ENCODE measurements at places on chromosomes 3 and 15. TPM values are rescaled to one million over a fixed set of nuclear protein-coding genes. Genes with fewer than 3 reads are reported as not detected.

Gene CORO2B
- total RNA-seq = 2.5 TPM

Gene SEMA5B
- not detected for total RNA-seq

Gene FAM98B
- 7.1 TPM for total RNA-seq

Gene TMEM108
- 0.34 TPM for total RNA-seq

Gene BNC1
- 8.5 TPM for total RNA-seq

Gene PROK2
- total RNA-seq = 1.9 TPM

Gene CLCN2
- 4.7 TPM for total RNA-seq

Gene CACNA2D3
- total RNA-seq = 1.3 TPM

DNA sequence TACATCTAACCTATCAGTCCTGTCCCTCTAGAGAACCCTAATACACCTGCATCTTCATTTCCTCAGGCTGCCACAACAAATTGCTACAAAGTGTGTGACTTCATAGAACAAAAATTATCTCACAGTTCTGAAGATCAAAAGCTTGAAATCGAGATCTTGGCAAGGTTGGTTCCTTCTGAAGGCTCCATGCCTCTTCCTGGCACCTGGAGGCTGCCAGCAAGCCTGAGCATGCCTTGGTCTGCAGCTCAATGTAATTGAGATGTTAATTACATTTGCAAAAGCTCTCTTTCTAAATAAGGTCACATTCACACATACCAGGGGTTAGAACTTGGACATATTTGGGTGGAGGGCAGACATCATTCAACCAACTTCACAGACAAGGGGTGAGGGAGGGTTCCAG lies 86.4 kb upstream of the ABHD17C start:
- DNase-seq = no peak

- DNase-seq = no peak
Measured at GRCh38 chr3:101311676-101312075, 8.7 kb downstream of the IMPG2 start.

- no peak for DNase-seq
Measured at GRCh38 chr3:172245241-172245640, 203.0 kb downstream of the GHSR start.

- DNase-seq = no peak
Measured at GRCh38 chr15:59550530-59550929, 61.1 kb upstream of the GCNT3 start.

- DNase-seq = peak; percentile 11
Measured at GRCh38 chr3:55571216-55571813, 84.2 kb upstream of the WNT5A start.

GRCh38 chr3:23601091-23601822 lies 204.5 kb upstream of the UBE2E1 start:
- DNase-seq = peak; percentile 13

- no peak for DNase-seq
Measured at GRCh38 chr3:195236076-195236798, 34.7 kb downstream of the XXYLT1 start.

- no peak for DNase-seq
Measured at GRCh38 chr3:22117751-22118346, 366.8 kb upstream of the ZNF385D start.

DNA sequence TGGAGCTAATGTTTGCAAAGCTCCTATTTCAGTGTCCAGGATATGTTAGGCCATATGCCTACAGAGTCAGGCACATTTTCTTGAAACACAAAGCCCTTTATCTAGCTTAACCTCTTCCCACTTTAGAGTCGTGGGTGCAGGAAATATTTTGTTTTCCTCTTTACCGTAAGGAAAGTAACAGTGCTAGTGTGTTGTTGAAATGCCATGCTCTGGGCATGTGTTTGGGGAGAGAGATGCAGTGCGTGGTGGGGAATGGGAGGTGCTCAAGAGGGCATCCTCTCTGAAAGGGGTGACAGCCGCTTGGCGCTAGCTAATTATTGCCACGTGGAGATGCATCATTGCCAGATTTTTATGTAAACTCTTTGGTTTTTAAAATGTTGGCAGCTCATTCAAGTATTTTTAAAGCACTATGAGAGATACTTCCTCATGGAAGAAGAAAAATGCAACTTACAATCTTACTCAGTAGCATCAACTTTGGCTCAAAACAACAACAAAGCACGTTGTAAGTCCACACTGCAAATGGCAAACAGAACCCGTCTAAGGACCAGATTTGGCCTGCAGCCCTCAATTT lies 152.6 kb downstream of the LPP start:
- no peak for DNase-seq

- no peak for DNase-seq
Measured at GRCh38 chr15:73694419-73694818, 10.2 kb downstream of the CD276 start.

- DNase-seq = peak; percentile 60
Measured at GRCh38 chr3:65732051-65732935, 306.4 kb downstream of the MAGI1 start.

DNA sequence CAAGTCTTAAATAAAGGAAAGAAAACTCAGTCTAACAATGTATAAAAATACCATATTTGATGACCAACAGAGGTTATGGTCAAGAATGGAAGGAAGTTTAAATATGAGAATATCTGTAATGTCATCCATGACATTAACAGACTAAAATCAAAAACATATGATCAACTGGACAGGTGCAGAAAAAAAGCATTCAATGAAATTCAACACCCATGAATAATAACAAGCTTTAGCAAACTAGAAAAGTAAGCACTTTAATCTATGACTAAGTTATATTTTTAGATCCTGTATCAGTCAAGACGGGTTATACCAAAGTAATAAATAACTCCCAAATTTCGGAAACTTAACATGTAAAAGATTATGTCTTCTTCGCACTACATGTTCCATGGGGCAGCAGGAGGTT lies 61.8 kb downstream of the CFAP20DC start:
- no peak for DNase-seq

DNA sequence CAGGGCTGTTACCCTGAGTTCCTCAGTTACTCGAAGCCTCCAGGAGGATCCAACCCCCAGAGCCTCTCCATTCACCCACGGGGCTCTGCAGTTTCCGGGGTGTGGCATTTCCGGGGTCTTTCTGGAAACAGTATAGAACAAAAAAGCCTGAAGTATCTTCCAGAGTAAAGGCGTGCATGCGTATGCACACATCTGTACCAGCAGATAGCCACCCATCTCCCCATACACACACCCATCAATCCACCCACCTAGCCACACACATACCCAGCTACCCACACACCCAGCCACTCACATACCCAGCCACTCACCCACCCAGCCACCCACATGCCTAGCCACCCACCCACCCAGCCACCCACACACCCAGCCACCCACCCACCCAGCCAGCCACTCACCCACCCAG lies 2.9 kb upstream of the DNAJB8 start:
- DNase-seq = no peak

GRCh38 chr3:151933234-151933853 lies 59.9 kb downstream of the SUCNR1 start:
- DNase-seq = no peak

DNA sequence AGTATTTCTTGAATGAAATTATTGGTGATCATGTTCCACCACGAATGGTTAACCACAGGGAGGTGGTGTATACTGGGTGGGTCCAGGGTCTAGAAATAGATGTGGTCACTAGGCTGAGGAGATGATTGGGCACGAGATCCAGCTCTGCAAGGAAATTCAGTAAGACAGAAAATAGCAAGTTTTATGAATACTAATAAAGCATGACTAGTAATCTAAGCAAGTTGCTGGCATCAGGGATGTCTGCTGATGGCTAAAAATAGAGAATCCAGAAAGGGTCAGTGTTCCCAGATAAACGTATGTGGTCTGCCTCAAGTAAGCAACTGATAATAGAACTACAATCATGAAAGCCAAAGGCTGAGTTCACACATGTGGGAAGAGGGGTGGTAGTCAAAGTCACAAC lies 108.3 kb upstream of the FRMD4B start:
- DNase-seq = no peak

- DNase-seq = peak; percentile 35
Measured at GRCh38 chr3:173529062-173529711, 131.6 kb downstream of the NLGN1 start.

GRCh38 chr3:24586920-24587319 lies 92.3 kb upstream of the THRB start:
- DNase-seq = no peak

DNA sequence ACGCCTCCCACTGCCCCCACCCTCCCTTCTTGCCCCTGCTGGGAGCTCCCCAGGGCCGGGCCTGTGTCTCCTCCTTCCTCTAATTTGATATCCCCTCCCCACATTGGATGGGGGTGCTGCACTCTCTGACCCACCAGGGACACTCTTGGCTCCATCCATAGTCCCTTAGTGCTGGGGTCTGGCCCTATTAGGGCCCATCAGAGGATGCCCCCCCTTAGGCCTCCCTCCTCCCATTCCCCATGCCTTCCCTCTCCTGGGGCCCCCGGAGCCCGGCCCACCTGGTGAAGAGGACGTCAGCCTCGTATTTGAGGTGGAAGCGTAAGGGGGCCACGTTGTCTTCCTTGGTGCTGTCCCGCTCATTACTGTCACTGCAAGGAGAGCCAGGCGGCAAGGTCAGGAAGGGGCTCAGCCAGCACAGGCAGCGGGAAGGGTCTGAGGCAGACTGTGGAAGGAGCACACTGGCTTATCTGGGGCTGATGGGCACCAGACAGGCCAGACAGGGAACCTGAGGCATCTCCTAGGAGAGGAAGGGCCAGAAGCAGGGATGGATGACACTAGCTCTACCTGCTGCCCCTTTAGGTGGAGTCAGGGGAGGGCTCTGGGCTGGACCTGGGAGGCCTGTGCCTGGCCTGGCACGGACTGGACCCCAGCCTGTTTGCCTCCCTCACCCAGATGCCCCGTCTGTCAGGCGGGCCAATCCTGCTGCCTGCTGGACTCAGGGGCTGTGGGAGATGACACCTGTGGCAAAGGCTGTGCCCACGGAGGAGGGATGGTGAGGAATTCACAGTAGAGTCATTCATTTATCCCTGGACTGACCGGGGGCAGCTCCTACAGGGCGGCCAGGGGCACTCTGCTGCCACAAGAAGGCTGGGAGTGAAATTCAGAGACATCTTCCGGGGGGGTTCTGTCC lies 36.2 kb downstream of the FEM1B start:
- no peak for DNase-seq

GRCh38 chr15:61195116-61196002 lies 33.7 kb downstream of the RORA start:
- peak; percentile 33 for DNase-seq

DNA sequence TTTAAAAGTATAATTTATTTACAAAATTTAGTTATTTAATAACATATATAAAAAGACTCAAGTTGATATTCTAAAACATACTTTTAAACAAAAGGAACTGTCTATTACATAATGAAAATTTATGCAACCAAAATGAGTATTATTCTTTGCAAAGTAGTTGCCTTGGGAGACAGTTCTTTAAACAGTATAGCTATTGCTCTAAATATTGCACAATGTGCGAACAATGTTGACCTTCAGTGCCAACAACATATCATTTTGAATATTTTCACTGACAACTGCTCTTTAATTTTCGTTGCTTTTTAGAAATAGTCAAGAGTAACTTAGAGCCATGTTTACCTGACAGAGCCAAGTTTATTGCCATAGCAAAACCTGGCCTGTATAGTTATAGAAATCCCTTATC lies 124.9 kb downstream of the ZBTB20 start:
- DNase-seq = no peak

DNA sequence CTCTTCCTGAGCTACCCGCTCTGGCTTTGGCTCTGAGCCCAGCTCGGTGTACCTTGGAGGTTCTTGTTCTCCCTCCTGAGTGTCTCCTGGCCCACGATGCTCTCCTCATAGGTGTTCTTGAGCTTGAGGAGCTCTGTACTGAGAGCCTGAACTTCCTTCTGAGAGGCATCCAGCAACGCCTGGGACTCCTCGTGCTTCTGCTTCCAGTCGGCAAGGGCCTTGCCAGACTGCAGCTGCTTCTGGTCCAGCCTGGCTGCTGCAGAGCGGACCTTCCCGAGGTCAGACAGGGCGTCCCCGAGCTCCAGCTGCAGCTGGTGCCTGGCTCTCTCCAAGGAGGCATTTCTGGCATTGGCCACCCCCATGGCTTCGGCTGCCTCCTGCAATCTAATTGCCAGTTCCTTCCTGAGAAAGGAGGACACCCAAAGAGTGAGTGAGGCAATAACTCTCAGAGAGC lies 99.8 kb downstream of the MYH15 start:
- no peak for DNase-seq

DNA sequence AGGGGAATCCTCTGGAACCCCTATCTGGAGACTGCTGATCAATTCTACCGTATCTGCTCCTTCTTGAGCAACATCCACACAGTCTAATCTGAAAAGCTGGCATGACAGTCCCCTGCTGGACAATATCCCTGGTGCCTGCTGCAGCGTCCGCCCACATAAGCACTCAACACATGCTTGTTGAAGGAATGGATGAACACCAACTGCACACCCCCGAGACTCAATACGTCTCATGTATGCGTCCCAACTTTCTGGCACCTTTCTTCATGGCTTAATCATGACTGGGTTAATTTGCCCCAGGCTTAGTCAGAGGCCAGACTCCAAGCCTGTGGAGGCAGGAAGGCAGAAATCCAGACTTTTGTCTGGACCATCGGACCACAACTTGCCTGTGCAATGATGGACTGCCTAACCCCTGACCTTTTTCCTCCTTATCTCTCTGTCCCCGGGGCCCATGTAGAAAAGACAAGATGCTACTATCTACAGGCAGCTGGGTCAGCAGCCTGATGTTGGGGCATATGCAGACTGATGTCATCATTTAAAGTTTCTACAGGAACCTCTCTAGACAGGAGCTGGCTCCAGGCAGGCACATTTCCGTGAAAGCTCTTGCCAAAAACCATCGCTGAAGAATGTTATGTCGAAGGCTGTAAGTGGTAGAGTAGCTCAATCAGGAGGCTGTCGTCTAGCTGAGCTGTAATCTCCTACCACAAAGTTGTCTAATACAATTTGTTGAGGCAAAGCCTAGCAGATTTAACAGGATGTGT lies 114.1 kb upstream of the TPM1 start:
- DNase-seq = peak; percentile 96

- DNase-seq = peak; percentile 58
Measured at GRCh38 chr3:71428841-71429596, 154.5 kb downstream of the FOXP1 start.

GRCh38 chr3:149224736-149225594 lies 3.3 kb upstream of the CP start:
- peak; percentile 87 for DNase-seq

- DNase-seq = no peak
Measured at GRCh38 chr3:79586232-79586631, 181.6 kb downstream of the ROBO1 start.

GRCh38 chr3:159850481-159850880 lies 138.2 kb upstream of the IL12A start:
- DNase-seq = no peak

DNA sequence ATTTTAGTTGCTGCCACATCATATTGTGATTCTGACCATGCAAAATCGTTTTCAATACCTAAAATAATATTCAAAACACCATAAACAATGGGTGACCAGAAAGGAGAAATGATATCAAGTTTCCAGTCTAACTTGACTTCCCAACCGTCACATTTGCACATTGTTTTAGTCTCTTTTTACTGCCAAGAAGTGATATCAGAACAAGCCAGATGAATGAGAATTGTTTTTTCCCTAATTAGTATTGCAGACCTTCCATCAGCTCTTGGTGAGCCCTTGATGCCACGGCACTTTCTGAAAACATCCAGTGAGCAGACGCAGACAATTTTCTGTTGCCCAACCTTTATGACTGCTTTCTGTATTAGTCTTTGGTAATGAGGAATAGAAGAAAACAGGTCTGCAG lies 62.5 kb downstream of the SPATA16 start:
- no peak for DNase-seq
